ENCODE measurements at places on chromosomes 16 and 17.

GRCh38 chr16:11914210-11915113 lies 1.3 kb downstream of the GSPT1 start:
- DNase-seq, result no peak

GRCh38 chr17:305090-305976 lies 47.3 kb downstream of the RPH3AL start:
- DNase-seq, result no peak

- DNase-seq, result no peak
Measured at GRCh38 chr17:67482764-67483163, 105.7 kb downstream of the PITPNC1 start.

GRCh38 chr16:27313422-27314160 lies at the start of gene IL4R:
Gene IL4R, plus strand, starts transcription at chr16:27313974. Its CDS starts 26,230 bp downstream, at chr16:27340204.
- no peak for DNase-seq

DNA sequence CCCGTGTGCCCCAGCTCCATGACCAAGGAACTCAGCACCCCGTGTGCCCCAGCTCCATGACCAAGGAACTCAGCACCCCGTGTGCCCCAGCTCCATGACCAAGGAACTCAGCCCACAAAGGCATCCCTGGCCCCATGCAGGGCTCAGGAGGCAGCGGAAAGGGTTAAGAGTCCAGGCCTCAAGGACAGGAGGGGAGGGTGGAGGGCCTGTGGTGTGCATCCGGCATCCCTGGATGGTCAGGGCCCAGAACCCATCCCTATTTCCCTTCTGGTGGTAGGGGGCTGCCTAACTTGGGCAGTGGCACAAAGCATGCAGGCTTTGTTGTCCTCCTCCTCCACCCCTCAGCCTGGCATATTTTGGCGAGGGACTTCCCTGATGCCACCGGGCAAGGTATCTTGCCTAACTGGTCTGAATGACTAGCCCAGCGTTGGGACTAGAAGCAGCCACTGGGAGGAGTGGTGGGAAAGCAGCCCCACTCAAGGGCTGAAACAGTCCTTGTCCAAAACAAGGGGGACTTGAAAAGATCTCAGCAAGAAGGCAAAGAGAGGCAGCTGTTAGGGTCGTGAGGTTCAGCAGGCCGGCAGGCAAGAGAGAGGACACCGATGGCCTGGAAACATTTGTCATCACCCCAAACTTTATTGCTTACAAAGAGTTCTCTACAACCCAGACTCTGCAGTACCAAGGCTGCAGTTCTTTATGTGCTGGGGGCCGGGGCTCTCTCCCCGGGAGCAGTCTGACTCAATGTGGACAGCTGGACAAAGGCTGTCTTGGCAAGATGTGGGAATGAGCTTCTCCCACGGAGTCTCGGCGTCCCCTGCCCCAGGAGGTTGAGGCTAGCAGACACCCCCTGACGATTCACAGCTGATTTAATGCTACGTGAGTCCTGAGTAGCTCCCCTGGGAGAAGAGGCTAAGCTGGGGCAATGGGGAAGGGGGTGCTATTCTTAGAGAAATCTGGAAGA lies 902 bp upstream of the SPATA32 start:
- DNase-seq, result no peak

DNA sequence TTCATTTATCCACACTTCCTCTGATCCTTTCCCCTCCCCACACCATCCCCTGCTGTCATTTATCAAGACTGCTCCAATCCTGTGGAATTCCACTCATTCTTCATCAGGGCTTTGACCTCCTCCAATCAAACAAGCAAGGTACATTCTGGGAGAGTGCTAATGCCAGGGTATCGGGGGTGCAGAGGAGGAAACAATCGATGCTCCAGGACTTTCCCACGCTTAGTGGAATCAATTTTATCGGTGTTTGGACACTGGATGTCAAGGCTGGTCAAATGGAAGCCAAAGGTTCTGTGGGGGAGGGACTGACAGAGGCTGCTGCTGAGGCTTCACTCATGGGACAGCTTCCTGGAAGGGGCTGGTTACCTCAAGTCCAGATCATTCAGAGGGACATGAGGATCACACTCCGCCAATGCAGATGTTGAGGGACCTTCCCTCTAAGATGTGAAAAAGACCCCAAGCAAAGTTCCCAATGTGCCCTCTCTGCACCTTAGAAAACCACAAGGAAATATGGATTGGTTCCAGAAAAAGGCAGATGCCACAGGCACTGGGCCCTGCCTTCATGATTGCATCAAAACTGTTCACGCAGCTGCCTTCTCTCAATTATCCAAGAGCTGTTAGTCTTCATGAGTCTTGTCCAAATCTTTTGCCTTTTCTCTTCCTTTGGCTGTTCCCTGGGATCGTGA lies 44.7 kb upstream of the SOX9 start:
- DNase-seq, result no peak

GRCh38 chr17:39305978-39306377 lies 80.2 kb upstream of the STAC2 start:
- no peak for DNase-seq

GRCh38 chr17:12667299-12667958 lies 1.7 kb downstream of the MYOCD start:
- peak; percentile 52 for DNase-seq
